ENCODE measurements at places on chromosomes 11 and 22.

GRCh38 chr22:25051073-25051472 is 98.6 kb downstream of the KIAA1671 start:
- peaks cover 3% of the 10 kb centered on the region for H3K27me3 ChIP-seq
- DNase-seq = no peak
- no peaks in the 10 kb centered on the region for H3K36me3 ChIP-seq
- no peak overlapping the region for H3K27ac ChIP-seq

DNA sequence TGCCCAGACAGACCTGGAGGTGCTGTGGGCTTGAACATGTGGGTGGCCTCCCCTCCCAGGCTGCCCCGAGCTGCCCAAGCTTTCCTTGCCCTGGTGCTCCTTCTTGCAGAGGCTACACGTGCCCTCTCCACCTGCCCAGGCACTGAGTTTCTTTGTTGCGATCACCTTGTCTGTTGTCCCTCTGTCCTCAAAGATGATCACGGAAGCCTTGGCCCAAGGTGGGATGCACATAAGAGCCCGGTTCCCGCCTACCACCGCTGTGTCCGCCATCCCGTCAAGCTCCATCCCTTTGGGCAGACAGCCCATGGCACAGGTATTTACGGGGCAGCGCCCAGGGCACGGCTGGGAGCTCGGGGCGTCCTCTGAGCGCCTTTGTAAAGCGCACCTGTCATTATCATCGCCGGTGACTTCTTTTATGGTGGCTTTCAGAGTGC is 67.5 kb downstream of the MED15 start:
- no peak for DNase-seq
- no peak overlapping the region for H3K4me3 ChIP-seq
- no peaks in the 10 kb centered on the region for H3K27me3 ChIP-seq

- no peak for DNase-seq
- H3K27me3 ChIP-seq = no peaks in the 10 kb centered on the region
- H3K4me3 ChIP-seq = no peak overlapping the region
- no peak overlapping the region for H3K27ac ChIP-seq
- H3K36me3 ChIP-seq = peaks cover 34% of the 10 kb centered on the region
Observed at GRCh38 chr11:44146931-44147330, 51.5 kb downstream of the EXT2 start.

DNA sequence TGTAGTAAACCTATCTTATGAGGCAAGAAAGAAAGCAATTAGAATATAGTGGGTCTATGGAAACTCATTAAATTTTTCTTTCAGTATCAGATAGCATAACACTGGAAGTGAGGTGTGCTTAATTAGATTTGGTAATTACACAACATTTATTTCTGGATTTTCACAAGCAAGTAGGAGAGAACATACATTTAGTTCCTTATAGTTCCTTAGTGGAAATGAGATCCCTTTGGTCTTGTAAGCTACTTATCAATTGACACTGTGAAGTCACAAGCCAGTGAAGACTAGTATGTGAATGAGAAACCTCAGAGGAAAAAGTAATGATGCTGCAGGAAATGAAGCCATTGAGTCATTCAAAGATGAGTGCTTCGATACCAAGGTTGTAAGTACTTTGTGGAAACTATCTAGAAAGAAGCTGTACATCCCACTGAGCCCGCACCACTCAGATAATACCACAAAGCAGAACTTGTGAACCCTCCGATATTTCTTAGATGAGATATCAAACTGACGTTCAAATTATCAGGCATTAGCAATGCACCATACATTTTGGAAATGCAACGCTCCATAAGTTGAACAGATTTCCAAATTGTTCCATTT is 53.5 kb downstream of the ENTHD1 start:
- H3K27ac ChIP-seq = no peak overlapping the region
- no peak for DNase-seq
- no peaks in the 10 kb centered on the region for H3K4me1 ChIP-seq
- no peaks in the 10 kb centered on the region for H3K36me3 ChIP-seq

GRCh38 chr11:110085255-110085838 is 7.8 kb upstream of the ZC3H12C start:
- H3K27ac ChIP-seq = no peak overlapping the region
- no peak overlapping the region for H3K4me3 ChIP-seq
- no peaks in the 10 kb centered on the region for H3K27me3 ChIP-seq
- DNase-seq = no peak
- H3K4me1 ChIP-seq = no peaks in the 10 kb centered on the region

GRCh38 chr11:30868626-30869081 is 282.5 kb upstream of the MPPED2 start:
- no peaks in the 10 kb centered on the region for H3K4me1 ChIP-seq
- H3K27ac ChIP-seq = no peak overlapping the region
- H3K36me3 ChIP-seq = no peaks in the 10 kb centered on the region

DNA sequence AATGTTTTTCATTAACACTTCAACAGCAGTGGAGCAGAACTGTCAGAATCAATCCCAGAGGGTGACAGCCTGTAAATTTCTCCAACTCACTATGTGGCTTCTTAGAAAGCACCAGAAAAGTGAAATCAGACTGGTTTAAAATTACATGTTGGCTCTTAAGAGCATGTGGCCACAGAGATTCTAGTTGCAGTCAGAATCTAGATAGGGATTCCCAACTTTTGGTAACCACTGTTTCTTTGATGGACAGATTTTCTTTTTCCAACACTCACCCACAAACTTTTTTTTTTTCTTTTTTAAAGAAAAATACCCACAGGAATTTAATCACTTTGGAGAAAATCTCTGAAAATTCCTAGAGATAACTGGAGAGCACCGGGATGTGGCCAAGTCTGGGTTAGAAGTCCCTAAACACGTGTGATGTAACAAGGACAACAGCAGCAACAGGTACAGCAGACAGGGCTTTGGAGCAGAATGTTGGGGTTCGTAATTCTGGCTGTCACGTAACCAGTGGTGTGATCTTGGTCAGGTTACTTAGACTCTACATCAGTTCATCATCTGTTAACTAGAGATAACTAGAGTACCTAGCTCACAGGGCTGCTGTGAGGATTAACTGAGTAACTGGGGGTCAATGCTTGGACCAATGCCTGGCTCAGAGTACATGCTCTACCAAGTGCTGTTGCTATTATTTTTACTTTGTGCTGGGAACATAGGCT is 100.1 kb downstream of the NAT10 start:
- H3K27ac ChIP-seq = no peak overlapping the region
- H3K36me3 ChIP-seq = no peaks in the 10 kb centered on the region
- DNase-seq = no peak
- H3K4me3 ChIP-seq = no peak overlapping the region

DNA sequence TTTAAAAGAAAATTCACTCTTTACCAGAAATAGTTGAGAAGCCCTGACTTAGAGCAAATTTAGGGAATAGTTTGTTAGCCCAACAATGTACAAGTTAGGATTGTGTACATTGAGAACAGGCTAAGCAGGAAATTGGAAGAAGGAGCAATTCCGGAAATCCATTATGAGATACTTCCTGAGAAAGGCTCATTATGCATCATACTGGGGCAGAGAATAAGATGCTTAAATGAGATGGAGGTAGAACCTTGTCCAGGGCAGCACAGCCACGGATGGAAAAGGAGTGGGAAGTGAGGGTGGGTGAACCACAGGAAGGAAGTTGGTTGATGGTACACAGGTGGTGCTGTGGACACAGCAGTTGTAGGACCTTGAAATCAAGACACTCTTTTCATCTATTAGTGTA is 180.2 kb downstream of the PGR start:
- no peak overlapping the region for H3K4me3 ChIP-seq
- H3K27ac ChIP-seq = no peak overlapping the region
- H3K4me1 ChIP-seq = no peaks in the 10 kb centered on the region
- peaks cover 10% of the 10 kb centered on the region for H3K36me3 ChIP-seq
- no peaks in the 10 kb centered on the region for H3K27me3 ChIP-seq

DNA sequence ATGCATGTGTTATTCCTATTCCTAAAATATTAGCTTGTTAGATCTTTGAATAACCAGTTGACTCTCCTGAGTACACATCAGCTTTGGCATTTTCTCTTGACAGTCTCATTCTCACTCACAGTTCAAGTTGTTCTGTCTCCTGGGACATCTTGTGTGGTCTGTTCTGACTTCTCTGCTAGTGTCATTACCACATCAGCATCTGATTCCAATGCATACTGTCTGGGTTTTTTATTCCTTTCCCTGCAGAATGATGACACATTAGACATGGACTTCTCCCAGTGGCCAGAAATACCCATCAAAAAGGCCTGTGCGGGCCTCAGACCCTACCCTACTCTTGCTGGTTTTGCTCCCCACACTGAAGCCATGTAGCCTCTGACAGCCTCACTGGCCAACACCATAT is 2.7 kb downstream of the ZNF74 start:
- H3K36me3 ChIP-seq = peaks cover 5% of the 10 kb centered on the region
- no peak for DNase-seq
- no peaks in the 10 kb centered on the region for H3K27me3 ChIP-seq
- H3K27ac ChIP-seq = peak overlapping the region; percentile 16
- H3K4me1 ChIP-seq = peaks cover 36% of the 10 kb centered on the region

- H3K27ac ChIP-seq = no peak overlapping the region
- H3K36me3 ChIP-seq = no peaks in the 10 kb centered on the region
- H3K4me1 ChIP-seq = no peaks in the 10 kb centered on the region
- peaks cover 5% of the 10 kb centered on the region for H3K27me3 ChIP-seq
Observed at GRCh38 chr11:83475760-83476159, 189.6 kb upstream of the CCDC90B start.

DNA sequence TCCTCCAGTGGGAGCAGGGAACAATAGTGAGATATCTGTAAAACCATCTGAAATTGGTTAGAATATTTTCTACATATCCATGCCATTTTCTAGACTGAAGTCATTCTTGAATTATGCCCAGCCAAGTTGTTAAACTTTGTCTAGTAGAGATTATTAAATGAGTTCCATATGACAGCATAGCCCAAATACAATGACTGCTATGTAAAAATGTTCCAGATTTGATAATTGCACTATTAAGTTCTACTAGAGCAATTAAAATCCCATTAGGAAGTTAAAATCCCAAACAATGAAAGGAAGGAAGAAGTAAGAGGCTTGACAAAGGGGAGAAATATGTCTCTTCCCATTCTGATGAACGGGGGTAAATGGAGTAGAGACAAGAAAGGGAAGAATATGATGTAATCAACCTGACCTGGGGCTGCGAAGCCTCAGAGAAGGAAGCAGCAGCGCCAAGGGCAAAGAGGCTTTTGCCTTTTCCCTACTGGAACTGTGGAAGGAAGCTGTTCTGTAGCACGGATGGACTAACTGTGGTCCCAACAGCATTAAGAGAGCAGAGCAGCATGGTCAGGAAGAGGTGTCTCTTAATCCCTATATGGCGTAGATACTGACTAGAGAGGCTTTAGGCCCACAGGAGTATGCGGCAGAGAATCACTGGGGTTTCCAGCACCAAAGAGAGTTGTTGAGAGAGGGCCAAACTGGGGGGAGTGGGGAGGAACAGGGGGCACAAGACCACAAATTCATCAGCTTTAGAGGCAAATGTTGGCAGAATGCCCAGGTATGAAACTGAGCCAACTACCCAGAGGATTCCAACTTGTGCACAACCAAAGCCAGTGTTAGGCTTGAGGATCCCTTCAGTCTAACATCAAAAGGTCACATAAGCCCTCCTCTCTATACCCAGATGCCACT is 26.7 kb downstream of the RRP8 start:
- peak; percentile 44 for DNase-seq
- H3K27ac ChIP-seq = no peak overlapping the region
- H3K4me1 ChIP-seq = peaks cover 16% of the 10 kb centered on the region

- peaks cover 15% of the 10 kb centered on the region for H3K36me3 ChIP-seq
- H3K27ac ChIP-seq = no peak overlapping the region
- peaks cover 34% of the 10 kb centered on the region for H3K4me1 ChIP-seq
- no peaks in the 10 kb centered on the region for H3K27me3 ChIP-seq
- no peak for DNase-seq
Observed at GRCh38 chr11:43735115-43735514, 54.6 kb downstream of the HSD17B12 start.

DNA sequence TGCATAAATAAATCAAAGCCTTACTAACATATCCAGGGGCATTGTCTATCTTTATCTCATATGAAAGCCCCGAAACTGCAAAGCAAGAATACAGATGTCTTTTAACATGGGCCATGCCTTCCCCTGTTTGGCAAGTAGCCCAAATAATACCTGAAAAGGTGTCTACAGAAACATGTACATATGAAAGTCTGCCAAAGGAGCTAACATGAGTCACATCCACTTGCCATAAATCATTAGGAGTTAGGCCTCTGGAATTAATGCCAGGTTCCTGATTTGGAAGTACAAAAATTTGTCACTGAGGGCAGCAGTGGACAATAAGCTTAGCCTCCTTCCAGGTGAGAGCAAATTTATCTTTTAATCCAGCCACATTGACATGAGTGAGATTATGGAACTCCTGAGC is 85.5 kb upstream of the PGR start:
- no peak overlapping the region for H3K4me3 ChIP-seq
- H3K4me1 ChIP-seq = no peaks in the 10 kb centered on the region
- no peak overlapping the region for H3K27ac ChIP-seq

GRCh38 chr22:43126501-43127165 is 16.1 kb downstream of the BIK start:
- H3K27me3 ChIP-seq = no peaks in the 10 kb centered on the region
- no peak for DNase-seq
- H3K27ac ChIP-seq = no peak overlapping the region

- no peak for DNase-seq
- no peaks in the 10 kb centered on the region for H3K36me3 ChIP-seq
- H3K27me3 ChIP-seq = no peaks in the 10 kb centered on the region
- no peak overlapping the region for H3K4me3 ChIP-seq
Observed at GRCh38 chr11:83659466-83659865, 373.3 kb upstream of the CCDC90B start.

DNA sequence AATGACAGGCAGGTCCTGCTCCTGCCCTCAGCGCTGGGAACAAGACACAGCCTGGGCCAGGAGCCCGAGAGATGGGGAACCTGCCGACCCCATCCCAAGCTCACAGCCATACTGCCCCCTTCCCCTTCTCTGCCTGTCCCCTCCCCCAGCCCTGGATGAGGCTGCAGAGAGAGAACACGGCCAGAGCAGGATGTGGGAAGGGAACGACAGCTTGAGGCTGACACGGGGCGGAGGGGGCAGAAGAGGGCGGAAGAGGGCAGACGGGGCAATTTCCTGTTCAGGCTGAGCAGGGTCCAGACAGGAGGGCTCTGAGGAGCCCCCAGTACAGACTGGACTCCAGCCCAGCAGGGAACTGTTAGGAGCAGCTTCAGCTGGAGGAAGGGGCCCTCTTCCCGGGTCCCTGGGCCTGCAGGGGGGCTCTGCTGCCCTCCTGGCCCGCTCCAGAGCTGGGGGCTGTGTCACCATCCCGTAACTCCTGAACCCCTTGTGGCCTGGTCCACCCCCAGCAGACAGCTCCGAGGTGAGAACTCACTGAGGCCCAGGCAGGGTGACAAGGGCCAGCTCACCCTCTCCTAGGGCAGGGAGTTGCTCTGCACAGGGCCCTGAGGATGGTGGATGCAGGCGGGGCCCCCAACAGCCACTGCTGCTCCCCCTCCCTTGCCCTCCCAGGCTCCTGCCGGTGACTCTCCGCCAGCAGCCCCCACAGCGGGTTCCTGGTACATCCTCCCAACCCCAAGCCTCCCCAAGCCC is 5.7 kb downstream of the CTSD start:
- DNase-seq = no peak
- peaks cover 37% of the 10 kb centered on the region for H3K36me3 ChIP-seq
- peaks cover 61% of the 10 kb centered on the region for H3K4me1 ChIP-seq
- H3K4me3 ChIP-seq = no peak overlapping the region
- peak overlapping the region; percentile 27 for H3K27ac ChIP-seq
- H3K27me3 ChIP-seq = no peaks in the 10 kb centered on the region
